Stomach (tissue), 19 donors: ENCODE measurements at places on chromosomes 2 and 18. TPM values are rescaled to one million over a fixed set of nuclear protein-coding genes. Genes with fewer than 3 reads are reported as not detected.

DNA sequence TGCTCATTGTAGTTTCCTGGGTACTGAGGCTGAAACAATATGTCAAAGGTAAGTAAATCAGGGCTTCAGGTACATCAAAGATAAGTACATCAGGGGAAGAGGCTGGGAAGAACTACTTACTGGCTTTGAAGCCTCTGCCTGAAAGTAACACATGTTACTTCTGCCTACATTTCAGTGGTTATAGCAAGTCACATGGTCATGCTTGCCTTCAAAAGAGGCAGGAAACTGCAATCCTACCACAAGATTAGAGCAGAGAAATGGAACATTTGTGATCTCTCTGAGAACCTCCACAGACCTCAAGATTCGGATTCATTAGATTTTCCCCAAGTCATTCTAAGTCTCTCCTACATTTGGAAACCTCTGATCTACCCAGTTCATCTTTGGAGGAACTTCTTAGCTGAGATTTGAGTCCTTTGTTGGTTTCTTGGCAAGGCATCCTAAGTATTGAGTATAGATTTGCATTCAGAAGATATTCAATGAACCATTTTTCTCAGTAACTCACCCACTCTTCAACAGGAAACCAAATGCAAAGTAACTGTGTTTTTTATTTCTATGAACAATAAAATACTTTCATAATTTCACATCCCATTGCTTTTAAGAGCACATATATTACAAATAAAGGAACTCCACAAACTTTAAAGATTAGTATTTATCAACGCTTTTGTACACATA is 48.5 kb upstream of the CCDC195 start:
- DNase-seq, result no peak

DNA sequence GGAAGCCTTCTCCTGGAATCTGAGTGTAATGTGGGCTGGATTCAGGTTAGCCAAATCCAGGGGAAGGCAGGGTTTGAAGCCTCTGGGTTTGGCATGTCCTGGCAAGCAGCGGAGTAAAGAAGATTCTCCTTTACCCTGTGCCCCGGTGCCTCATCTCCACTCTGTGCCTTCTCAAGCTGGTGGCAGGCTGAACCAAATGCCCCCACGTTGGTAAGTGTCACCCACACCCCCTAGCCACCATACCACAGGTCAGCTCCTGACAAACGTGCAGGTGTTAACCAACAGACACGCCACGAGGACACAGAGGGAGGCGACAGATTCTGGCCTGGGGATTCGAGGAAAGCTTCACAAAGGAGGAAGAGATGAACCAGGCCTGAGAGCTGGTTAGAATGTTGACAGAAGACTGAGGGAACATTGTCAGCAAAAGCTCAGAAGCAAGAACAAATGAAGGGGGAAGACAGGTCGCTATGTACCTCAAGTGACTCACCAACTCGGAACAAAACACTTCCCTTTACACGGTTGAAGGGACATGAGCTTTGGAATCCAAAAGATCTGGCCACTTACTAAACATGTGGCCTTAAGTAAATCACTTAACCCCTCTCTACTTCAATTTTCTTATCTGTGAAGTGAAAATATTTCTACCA is 85.2 kb upstream of the LCLAT1 start:
- DNase-seq, result no peak

- DNase-seq, result no peak
Observed at GRCh38 chr18:41373612-41374011, 581.4 kb upstream of the PIK3C3 start.

GRCh38 chr18:77522051-77522675 is 272.5 kb downstream of the GALR1 start:
- DNase-seq, result no peak

DNA sequence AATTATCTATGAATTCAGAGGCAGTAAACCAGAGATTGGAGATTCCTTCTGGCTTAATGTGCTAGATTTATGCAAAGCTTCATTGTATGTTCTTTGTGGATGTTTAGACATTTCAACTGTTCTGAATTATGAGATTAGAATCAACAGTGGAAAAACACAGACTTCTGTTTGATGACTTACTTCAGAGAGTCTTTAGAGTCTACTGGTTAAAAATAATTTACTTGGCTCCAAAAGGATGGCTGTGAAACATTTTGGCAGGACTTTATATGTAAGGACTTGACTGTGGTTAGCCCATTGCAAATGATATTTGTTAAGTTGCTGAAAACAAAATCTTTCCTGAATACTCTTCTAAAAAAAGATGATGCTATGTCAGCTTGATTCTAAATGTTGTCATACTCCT is 25.5 kb upstream of the LRRC30 start:
- DNase-seq, result no peak

- no peak for DNase-seq
Observed at GRCh38 chr18:23302851-23303527, 150.1 kb upstream of the RIOK3 start.

GRCh38 chr2:122028371-122029100 is 273.1 kb downstream of the TSN start:
- DNase-seq, result no peak

- DNase-seq, result no peak
Observed at GRCh38 chr2:199581935-199582360, 124.2 kb upstream of the SATB2 start.

The NXPH2 gene
- not detected for total RNA-seq

The FHOD3 gene
- total RNA-seq, result under 0.01 TPM
